ENCODE measurements at places on chromosomes 3 and 15. TPM values are rescaled to one million over a fixed set of nuclear protein-coding genes. Genes with fewer than 3 reads are reported as not detected.

GRCh38 chr3:173404156-173404555 lies 6.6 kb downstream of the NLGN1 start:
- no peak overlapping the region for H3K27ac ChIP-seq
- no peaks in the 10 kb centered on the region for H3K36me3 ChIP-seq
- no peak overlapping the region for H3K4me3 ChIP-seq
- no peaks in the 10 kb centered on the region for H3K27me3 ChIP-seq
- peaks cover 2% of the 10 kb centered on the region for H3K4me1 ChIP-seq

The TRIM71 gene
- 0.07 TPM for total RNA-seq

GRCh38 chr3:89002191-89002590 lies 105.2 kb upstream of the EPHA3 start:
- DNase-seq, result no peak
- H3K4me3 ChIP-seq, result no peak overlapping the region
- no peaks in the 10 kb centered on the region for H3K27me3 ChIP-seq
- no peaks in the 10 kb centered on the region for H3K36me3 ChIP-seq
- no peak overlapping the region for H3K27ac ChIP-seq

The CACNA2D2 gene
- 3.8 TPM for total RNA-seq

- H3K27me3 ChIP-seq, result no peaks in the 10 kb centered on the region
- no peak overlapping the region for H3K27ac ChIP-seq
- no peaks in the 10 kb centered on the region for H3K4me1 ChIP-seq
- no peak overlapping the region for H3K4me3 ChIP-seq
Measured at GRCh38 chr3:148763986-148764935, 63.4 kb upstream of the CPB1 start.

DNA sequence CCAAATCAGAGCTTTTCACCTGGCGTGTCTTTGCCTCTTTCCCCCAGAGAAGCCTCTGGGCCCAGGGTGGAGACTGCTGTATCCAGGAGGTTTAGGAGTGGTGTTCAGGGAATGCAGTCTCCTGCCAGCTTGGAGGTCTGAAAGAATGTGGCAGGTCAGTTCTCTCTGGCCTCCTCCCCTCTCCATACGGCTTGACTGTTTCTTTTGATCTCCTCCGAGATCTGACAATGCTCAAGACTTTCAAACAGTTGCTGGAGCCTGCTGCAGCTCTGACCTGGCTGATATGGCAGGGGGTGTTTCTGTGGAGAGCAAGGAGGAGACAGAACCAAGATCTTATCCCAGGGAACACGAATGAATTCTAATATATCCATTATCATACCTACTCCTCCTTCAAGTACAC lies 24.7 kb upstream of the TM4SF4 start:
- no peaks in the 10 kb centered on the region for H3K27me3 ChIP-seq
- DNase-seq, result no peak
- H3K36me3 ChIP-seq, result no peaks in the 10 kb centered on the region
- no peaks in the 10 kb centered on the region for H3K4me1 ChIP-seq
- no peak overlapping the region for H3K27ac ChIP-seq
- no peak overlapping the region for H3K4me3 ChIP-seq

GRCh38 chr15:74777769-74778598 lies 3.9 kb upstream of the CSK start:
- peaks cover 5% of the 10 kb centered on the region for H3K4me1 ChIP-seq
- H3K27ac ChIP-seq, result no peak overlapping the region
- no peaks in the 10 kb centered on the region for H3K27me3 ChIP-seq
- DNase-seq, result no peak
- no peak overlapping the region for H3K4me3 ChIP-seq
- no peaks in the 10 kb centered on the region for H3K36me3 ChIP-seq

The LTK gene
- total RNA-seq, result 0.30 TPM

DNA sequence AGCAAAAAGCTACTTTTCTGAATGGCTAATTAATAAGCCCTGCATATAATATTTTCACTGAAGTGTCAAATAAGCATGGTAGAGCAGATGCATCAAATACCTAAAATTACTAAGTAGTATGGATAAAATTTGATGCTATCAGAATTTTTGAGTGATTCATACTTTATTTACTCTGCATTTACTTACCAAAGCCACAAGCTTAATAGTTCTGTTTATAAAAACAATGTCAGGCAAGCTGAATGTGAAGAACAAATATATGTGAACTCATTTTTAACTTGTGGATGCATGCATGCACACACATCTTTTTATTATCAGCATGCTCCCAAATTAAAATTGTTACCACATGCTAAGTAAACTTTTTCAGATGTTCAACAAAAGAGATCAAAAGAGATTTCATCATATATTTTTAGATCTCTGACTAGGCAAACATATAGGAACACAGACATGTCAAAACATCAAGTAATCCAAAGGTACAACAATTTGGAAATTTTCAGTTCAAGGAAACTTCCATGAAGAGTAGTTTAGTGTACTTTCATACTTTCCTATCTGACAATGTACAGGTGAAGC lies 969.4 kb downstream of the ROBO1 start:
- no peak for DNase-seq
- no peak overlapping the region for H3K4me3 ChIP-seq
- H3K27me3 ChIP-seq, result no peaks in the 10 kb centered on the region

- H3K27ac ChIP-seq, result no peak overlapping the region
- H3K4me1 ChIP-seq, result peaks cover 11% of the 10 kb centered on the region
- no peaks in the 10 kb centered on the region for H3K27me3 ChIP-seq
Measured at GRCh38 chr15:67156834-67157233, 91.4 kb downstream of the SMAD3 start.
